HS-27A (cell line): ENCODE measurements at places on chromosomes 16 and 17.

GRCh38 chr17:60161598-60162330 is 12.0 kb downstream of the CA4 start:
- no peak for DNase-seq

DNA sequence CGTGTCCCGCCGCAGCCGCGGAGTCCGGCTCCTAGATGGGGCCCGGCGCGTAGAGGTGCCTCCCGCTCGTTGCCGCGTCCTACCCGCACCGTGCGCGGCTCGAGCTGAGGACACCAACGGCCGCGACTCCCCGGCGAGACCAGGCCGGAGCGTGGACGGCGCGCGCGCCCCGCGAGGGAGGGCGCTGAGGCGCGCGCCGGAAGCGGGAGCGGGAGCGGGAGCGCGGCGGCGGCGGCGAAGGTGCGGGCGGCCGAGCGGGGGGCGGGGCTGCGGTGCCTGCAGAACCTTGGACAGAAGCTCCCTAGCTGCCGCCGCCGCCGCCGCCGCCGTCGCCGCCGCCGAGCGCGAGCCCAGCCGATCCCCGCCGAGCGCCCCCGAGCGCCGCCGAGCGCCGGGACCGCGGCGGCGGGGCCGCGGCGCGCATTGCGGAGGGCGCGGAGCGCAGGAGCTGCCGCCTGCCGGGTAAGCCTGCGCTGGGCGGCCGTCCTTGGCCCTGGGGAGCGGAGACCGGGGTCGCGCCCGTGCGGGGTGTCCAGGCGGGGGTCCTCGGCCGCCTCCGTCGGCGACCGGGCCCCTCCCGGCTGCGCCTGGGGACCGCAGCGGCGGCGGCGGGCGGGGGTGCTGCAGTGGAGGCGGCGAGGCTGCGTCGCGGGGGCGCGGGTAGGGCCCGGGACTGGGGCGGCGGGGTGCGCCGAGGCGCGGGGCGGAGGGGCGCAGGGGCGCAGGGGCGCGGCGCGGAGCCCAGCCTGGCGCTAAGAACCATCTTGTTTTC is at the start of gene CDK5R1:
CDK5R1 (plus strand) TSS at position 293 of the 772 bp plus-strand sequence. CDS start 628 bp downstream, outside the sequence.
- no peak for DNase-seq

DNA sequence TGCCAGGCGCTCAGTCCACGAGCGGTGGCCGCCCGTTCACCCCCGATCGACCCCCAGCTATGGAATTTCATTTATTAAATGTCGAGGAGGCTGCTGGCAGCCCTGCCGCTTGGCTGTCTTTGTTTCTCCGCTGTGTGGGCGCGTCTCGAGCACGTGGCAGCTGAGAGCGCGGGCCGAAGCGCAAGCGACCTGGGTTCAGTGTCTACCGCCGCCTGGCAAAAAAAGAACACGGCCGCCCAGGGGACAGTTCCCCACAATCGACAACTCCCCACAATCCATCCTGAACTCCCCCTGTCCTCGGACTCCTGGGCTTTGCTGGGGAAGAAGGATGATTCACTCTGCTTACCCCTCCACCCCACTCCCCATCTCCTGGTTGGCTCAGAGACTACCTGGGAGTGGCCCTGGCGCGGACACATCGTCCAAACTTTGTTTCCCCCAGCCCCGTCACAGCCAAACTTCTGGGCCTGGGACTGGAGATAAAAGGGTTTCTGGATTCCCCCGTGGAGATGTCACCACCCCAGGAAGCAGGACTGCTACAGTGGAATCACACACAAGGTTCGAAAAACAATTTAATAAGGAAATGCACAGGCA is 1.7 kb upstream of the ANKRD13B start:
- no peak for DNase-seq

GRCh38 chr16:14148016-14148415 is 76.9 kb downstream of the MRTFB start:
- no peak for DNase-seq

- no peak for DNase-seq
Observed at GRCh38 chr16:78461496-78462287, 362.2 kb downstream of the WWOX start.

DNA sequence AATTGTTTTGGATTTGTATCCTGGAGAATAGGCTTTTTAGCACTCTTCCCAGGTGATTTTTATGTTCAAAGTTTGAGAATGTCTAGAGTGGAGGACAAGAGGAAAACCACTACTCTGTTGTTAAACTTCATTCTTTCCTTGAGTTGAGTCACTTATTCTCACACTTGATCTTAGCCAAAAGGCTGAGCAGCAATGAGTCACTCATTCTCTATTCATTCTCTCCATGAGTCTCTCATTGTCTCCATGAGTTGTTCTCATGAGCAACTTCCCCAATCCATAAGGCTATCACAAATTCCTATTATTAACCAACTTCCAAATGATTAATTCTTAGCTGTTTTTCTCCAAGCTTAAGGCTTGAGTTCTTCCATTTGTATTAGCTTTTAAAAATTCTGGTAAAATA is 1393.3 kb downstream of the CDH8 start:
- peak; percentile 2 for DNase-seq

GRCh38 chr17:49114703-49115102 is 17.9 kb upstream of the B4GALNT2 start:
- DNase-seq = no peak

DNA sequence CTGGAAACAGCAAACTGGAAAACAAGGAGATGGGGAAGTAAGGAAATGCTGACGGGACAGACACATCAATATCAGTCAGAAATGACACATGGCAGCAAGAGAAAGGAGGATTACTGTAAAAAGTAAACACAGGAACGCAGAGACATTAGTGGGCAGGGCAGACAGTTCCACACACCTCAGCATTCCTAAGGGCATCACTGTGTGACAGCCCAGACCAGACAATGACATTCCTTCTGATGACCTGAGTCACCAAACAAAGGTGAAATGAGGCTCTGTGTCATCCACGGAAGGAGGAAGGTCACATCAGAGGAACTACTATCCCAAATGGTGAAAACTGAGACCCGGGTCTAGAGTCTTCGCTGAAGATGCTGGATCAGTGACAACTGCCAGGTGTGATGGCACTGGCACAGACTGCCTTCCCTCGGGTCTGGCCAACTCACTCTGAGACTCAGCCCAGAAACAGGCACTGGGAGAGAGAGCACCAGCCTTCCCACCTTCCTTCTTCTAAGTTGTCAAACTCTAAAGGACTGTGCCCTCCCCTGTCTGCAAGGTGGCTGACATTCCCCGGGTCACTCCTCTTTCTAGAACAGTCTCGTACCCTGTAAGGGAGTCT is 36.7 kb downstream of the TK2 start:
- DNase-seq = no peak

DNA sequence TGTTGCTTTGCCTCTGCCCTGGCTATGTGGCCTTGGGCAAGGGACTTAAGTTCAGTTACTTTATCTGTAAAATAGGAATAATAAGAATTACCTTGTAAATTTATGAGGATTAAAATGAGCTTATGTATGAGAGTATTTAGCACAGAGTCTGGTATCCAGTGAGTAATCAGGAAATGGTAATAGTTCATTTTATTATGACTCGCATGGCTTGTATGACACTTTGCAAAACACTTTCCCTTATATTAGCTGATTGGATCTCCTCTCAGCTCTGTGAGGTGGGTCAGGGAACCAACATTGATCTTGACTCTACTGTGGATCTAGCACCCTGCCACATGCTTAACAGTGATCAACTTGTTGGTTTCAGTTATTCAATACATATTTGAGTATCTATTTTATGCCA is 8.3 kb upstream of the CDH3 start:
- DNase-seq = no peak

DNA sequence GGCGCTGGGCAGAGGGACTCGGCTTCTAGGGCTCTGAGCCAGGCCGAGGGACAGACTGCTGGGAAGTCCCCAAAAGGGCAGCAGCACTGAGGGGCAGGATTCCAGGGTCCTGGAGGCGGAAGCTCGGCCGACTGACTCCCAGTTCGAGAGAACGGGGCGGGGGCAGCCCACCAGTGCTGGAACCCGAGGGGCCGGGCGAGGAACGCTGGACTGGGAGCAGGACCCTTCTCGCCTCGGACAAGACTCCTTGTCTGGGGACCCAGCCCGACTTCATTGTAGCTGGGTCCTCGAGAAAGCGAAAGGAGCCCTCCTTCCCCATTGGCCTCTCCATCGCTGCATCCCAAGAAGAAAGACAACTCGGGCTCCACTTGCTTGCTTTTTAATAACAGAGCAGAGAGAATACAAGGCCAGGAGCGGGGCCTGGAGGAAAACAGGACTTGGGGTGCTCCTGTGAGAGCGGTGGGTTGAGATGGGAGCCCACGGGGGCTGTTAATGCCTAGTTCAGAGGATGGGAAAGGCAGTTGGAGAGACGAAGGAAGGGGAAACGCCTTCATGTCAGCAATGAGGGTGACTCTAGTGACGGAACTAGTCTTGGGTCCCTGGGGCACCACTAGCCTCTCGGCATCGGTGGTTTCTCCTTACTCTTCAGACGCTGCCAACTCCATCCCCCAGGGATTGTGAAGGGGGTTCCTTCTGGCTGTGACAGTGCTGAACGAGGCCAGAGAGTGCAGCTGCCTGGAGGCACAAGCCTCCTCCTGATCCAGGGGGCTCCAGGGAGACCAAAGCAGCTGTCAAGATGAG is 492 bp upstream of the CAMTA2 start:
- DNase-seq = no peak

DNA sequence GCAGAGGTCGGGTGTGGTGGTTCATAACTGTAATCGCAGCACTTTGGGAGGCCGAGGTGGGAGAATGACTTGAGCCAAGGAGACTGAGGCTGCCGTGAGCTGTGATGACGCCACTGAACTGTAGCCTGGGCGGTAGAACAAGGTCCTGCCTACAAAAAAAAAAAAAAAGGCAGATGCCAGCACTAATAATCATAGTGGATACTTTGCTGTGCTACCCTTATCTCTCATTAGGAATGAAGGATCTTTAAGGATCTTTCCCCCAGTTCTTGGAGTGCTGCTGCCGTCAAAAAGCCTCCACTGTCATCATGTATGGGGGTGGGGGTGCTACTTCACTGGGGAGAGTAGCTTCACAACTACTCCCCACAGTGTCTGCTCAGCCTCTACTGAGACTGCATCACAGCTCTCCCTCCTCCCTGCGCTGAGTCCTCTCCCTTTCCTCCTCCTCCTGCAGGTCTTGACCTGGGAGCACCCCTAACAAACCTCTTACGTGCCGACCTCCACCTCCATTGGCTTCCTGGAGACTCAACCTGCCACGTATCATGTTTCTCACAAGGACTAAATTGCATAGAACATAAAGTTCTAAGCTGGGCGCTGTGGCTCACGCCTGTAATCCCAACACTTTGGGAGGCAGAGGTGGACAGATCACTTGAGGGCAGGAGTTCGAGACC is 24.4 kb upstream of the ST6GALNAC1 start:
- no peak for DNase-seq

DNA sequence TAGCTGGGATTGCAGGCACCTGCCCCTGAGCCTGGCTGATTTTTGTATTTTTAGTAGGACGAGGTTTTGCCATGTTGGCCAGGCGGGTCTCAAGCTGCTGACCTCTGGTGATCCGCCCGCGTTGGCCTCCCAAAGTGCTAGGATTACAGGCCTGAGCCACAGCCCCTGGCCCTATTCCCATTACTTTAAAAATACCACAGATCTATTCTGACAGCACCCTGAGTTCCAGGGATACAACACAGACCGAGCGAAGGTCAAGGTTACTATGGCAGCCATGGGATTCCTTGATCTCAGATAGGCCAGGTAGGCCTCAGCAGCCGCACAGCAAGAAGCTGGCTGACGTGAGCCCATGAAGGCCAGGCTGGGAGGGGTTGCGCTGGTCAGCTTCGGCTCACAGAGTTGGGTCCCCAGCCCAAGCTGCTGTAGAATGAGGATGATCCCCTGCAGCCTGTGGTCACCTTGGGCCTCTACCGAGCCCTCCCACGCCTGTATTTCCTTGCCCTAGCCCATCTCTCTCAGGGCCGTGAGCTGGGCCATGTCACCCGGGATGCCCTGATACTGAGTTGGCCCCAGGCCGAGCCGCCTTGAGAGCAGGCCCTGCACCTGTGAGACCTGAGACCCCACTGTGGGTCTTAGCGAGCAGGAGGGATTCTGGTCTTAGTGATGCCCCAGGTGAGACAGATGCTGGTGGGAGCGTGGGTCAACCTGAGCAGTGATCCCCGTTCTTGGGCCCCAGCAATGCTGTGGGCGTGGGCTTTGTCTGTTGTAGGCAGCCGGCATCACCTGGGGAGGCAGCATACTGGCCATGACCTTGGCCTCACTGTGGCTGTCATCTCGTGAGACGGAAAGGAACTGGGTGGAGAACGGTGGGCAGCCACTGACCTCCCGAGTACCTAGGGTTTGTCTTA is 16.9 kb upstream of the RNF213 start:
- no peak for DNase-seq
